IPS DF 19.7 (cell line): ENCODE measurements at places on chromosomes 2 and 18.
A peak's percentile ranks its signal among the peaks of the same experiment; 100 is the strongest.

- DNase-seq: no peak
Observed at GRCh38 chr2:202072737-202073401, at the start of gene KIAA2012. KIAA2012 (plus strand) TSS chr2:202073255; CDS start chr2:202073628, 373 bp downstream.

GRCh38 chr2:15708865-15709820 lies 117.5 kb downstream of the DDX1 start:
- no peak for DNase-seq

DNA sequence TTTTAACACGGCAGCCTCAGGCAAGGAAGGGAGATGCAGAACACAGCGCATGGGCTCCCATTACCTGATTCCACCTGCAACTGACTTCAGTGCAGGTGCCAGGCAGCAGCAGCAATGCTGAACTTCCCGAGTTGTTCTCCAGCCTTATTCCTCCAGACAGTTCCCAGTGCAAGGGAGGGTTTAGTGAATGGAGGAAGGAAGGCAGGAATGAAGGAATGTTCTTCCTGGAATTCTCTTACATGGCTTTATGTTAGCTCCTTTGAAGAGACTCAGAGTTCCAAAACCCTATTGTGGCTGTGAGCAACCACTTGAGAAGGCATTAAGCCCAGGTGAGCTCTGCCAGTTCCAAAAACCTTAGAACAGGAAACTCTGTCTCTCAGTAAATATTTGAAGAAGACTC lies 45.5 kb downstream of the SERPINB7 start:
- no peak for DNase-seq

DNA sequence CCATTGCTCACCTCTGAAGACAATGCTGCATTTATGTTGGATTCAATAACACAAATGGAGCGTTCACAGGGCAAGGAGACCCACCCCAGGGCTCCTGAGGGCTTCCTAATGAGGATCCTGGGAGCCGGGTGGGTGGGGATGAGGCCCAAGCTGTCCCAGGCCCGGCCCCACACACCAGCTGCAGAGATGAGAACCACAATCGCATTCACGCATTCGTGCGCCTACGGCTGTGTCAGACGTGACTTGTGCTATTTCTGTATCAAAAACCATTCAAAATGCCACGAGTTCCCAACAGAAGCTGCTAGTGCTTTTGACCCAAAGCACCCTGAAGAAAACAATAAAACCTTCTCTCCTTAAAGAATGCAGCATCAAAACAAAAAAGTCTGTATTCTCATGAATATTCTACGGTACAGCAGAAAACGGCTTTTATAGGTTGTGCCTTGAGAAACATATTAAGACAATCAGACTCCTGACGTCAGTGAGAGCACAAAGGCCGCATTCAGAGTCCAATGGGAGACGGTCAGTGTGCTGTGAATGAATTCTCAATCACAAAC lies 205.4 kb downstream of the HDAC4 start:
- DNase-seq: no peak

DNA sequence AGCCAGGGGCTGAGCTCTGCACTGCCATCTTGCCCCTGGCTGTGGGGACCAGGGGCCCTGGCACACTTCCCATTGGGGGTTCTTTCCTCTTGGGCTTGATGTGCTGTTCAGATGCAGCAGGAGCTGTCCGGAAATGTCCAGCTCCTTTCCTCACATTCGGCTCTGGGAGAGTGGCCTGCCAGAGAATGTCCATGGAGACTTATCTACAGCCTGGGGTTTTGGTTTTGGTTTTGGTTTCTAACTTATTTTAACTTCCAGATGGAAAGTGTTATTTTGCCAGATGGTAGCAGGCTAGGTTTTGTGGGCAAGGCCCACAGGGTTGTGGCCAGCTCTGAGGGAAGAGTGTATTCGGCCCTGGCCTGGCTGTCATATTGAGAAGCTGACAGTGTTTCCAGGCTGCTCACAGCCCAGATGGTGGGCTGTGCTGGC lies 177.3 kb downstream of the ANKRD30B start:
- DNase-seq: no peak

DNA sequence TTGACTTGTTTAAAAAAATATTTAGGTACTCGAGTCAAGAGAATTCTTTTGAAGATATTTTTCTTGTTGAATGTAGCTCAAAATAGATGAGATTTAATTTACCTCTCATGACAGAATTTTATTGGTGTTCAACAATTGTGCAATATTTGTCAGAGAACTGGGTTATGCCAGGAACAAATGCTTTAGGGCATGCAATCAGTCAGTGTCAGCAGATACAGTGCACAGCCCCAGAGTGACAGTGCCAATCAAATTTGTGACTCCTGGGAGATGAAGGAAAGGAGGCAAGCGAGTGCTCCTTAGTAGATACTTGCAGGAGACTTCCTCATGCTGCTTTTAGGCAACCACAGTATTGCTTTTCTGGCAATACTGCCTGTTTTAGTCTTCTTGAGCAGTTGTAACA lies 81.2 kb upstream of the DSEL start:
- no peak for DNase-seq

DNA sequence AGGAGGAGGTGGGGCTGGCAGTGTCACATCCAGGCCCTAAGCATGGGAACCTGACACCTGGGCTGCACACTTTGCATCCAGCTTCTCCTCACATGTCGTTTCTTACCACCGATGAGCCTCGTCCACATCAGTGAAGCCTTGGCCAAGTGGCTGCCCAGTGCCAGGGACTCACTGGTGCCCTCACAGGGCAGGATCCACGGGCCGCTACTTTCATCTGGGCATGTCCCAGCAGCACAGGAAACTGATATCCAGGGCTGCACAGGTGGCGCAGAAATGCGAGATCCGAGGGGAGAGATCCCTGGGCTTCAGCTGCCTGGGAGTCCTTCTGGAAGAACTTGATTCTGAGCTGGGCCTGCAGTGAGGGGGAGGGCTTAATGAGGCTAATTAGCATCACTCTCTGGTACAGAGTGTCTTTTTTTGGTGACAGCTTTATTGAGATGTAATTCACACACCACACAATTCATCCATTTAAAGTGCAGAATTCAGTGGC lies 291.6 kb upstream of the HDAC4 start:
- no peak for DNase-seq

DNA sequence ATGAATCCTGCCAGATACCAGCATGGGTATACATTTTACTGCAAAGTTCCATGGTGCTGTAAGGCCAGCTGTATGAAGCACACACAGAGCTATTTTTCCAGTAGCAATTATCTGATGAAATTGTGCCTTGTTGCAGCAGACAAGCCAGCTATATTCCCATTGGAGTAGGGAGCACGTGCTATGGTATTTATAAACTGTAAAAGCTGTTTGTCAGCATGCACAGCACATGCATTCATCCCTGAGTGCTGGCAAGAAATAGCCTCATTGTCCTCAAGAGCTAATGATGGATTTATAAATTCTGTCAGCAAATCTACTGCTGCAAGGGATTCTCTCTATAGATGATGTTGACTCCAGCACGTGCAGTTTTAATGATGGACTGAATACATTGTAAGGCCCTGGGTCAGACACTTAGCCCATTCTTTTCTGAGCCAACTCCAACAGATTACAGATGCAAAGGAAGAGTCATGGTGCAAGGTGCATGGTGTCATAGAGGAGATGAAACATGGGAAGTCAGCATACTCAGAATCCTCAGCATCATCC lies 61.7 kb downstream of the KCNS3 start:
- DNase-seq: no peak

GRCh38 chr2:130183512-130184373 lies 1.7 kb downstream of the MZT2B start:
- no peak for DNase-seq

DNA sequence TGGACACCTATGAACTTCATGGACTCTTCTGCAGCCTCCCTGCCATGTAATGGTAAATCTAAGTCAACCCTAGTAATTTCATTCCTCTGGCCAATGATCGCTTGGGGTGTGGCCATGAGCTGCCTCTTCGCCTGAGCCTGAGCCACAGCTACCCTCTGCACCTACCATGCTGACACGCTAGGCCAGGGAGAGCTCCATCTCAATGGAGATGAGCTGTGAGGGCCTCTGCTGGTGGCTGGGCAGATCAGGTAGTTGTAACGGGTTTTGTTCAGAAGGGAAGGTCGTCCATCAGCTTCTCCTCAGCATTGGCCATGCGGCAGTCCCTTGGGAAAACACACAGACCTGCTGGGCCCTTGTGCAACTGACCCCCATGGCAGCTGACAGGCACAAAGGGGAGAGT lies 24.4 kb downstream of the MPHOSPH10 start:
- no peak for DNase-seq

DNA sequence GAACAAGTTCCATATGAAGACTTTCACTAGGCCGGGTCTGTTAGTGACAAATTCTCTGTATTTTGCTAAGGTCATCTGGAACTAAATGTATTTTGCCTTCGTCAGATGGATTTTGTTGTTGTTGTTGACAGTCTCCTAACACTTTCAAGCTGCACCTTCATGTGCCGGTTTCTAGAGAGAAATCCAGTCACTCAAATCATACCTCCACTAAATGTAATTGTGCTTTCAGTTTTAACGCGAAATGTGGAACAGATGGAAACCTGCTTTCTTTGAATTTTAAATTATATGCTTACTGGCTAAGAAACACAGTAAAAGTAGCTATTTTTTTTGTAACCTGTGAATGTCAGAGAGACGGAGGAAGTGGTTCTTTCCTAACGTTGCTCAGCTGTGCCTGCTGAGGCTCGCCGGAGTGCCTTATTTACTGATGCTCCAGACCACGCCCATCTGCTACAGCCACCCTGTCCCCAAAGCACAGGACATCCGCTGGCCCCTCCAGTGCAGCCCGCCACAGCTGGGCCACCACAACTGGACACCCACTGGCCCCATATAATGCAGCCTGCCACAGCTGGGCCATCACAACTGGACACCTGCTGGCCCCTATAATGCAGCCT lies 134.7 kb downstream of the PXDN start:
- no peak for DNase-seq

- no peak for DNase-seq
Observed at GRCh38 chr2:41722668-41723369, 325.0 kb upstream of the PKDCC start.

- no peak for DNase-seq
Observed at GRCh38 chr2:48905696-48906095, 150.2 kb upstream of the LHCGR start.

GRCh38 chr2:96152304-96153161 lies 7.3 kb upstream of the DUSP2 start:
- no peak for DNase-seq

DNA sequence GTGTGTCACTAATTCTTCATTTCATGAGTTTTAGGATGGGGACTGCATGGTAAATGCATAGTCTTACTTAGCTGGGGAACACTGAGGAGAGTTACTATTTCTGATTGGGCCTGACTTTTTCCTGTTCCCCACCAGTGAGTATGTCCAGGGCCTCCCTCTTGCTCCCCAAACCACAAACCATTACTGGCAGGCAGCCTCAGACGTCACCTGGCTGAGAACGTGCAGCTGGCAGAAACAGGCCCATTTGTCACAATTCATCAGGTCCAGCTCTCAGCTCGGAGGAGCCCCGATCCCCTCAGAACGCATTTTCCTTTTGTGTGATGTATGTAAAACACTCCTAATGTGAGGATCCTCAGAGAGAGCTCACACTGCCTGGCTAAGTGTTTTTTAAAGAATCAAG lies 71.7 kb upstream of the SIX3 start:
- no peak for DNase-seq

GRCh38 chr18:74488864-74489263 lies 7.3 kb upstream of the CNDP2 start:
- DNase-seq: no peak

- no peak for DNase-seq
Observed at GRCh38 chr2:200159829-200160781, 146.4 kb upstream of the SPATS2L start.

- DNase-seq: peak; percentile 81
Observed at GRCh38 chr2:235773188-235773928, 279.5 kb downstream of the AGAP1 start.

- no peak for DNase-seq
Observed at GRCh38 chr2:20653695-20654534, 3.0 kb upstream of the HS1BP3 start.

DNA sequence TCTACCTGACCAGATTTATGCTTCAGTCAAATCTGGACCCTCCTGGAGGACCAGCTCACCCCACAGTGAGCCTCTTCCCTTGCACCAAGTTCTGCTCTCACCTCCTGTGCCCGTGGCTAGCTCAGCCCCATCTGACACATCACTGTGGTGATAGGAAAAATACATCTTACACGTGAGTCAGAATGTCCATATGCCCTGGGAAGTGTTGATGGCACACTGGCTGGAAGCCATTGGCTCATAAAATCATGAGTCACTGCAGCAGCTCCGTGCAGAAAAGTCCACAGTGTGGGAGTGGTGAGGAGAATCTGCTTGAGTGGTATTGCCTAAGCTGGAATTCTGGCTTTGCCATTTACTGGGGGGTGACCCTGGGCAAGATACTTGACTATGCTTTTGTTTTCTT lies 42.6 kb upstream of the RAPGEF4 start:
- DNase-seq: no peak

DNA sequence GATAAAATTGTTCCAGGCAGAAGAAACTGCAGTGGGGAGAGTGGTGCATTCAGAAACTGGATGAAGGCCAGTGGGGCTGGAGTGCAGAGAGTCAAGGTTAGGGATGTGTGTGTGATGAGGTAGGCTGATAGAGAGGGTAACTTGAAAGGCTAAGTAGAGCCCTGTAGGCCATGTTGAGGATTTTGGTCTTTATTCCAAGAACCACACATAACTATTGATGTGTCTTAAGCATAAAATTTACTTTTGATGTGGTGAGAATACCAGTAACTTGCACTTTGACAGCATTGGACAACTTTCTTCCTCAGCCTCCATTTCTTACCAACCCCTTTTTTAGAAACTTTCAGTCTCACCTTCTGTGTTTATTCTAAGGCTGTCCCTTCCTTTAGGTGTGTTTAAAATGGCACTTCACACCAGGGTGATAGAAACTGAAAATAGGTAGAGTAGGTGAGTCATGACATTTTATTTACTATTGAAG lies 22.6 kb downstream of the MTX2 start:
- no peak for DNase-seq

- no peak for DNase-seq
Observed at GRCh38 chr2:84858123-84858522, 22.8 kb downstream of the TRABD2A start.

GRCh38 chr18:34248727-34249126 lies 24.0 kb upstream of the NOL4 start:
- no peak for DNase-seq

GRCh38 chr2:71631411-71631931 lies 178.1 kb downstream of the DYSF start:
- no peak for DNase-seq

- no peak for DNase-seq
Observed at GRCh38 chr2:196233805-196234475, 62.6 kb upstream of the STK17B start.

GRCh38 chr2:19874726-19875125 lies 27.1 kb downstream of the TTC32 start:
- no peak for DNase-seq

DNA sequence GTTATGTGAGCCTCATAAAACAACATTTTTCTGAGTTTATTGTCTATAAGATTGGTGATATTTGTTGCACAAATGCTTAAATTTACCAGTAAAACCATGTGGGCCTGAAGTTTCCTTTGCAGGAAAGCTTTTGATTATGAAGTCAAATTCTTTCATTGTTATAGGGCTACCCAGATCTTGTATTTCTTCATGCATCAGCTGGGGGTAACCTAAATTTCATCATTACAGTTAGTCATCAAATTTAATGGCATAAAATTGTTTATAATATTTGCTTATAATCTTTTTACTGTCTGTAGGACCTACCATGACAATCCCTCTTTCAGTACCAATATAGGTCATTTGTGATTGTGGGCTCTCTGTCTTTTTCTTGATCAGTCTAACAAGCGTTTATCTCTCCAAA lies 47.8 kb downstream of the SMAD2 start:
- DNase-seq: no peak
